Urinary bladder (tissue), 4 donors: ENCODE measurements at places on chromosomes 3 and 15. TPM values are rescaled to one million over a fixed set of nuclear protein-coding genes. Genes with fewer than 3 reads are reported as not detected.

The MYL3 gene
- total RNA-seq, result 19.8 TPM

The DVL3 gene
- 25.2 TPM for total RNA-seq

The TMEM207 gene
- total RNA-seq, result not detected

The ZNF80 gene
- total RNA-seq, result not detected

The TJP1 gene
- total RNA-seq, result 149 TPM

The STAB1 gene
- total RNA-seq, result 73.5 TPM

The VPS18 gene
- total RNA-seq, result 15.1 TPM

The CCDC54 gene
- total RNA-seq, result not detected

The ACSBG1 gene
- total RNA-seq, result 1.1 TPM

The ADGRG7 gene
- 0.11 TPM for total RNA-seq

The CHL1 gene
- 47.3 TPM for total RNA-seq

The TTLL13 gene
- not detected for total RNA-seq

The COL6A5 gene
- 6.1 TPM for total RNA-seq

The SPINT1 gene
- 31.4 TPM for total RNA-seq

The ARL6 gene
- 26.8 TPM for total RNA-seq

The VEPH1 gene
- total RNA-seq, result 0.74 TPM

The FAM98B gene
- 39.4 TPM for total RNA-seq

The SKIC8 gene
- 66.2 TPM for total RNA-seq

The HTR3D gene
- not detected for total RNA-seq

The IL17RD gene
- 33.4 TPM for total RNA-seq

The MEIS2 gene
- 163 TPM for total RNA-seq

The GCSAM gene
- total RNA-seq, result 1.7 TPM

The TRPM7 gene
- total RNA-seq, result 126 TPM

The ONECUT1 gene
- 0.63 TPM for total RNA-seq

The ZCWPW2 gene
- total RNA-seq, result 4.6 TPM

The MRPL46 gene
- total RNA-seq, result 17.7 TPM

The KIAA1143 gene
- 43.0 TPM for total RNA-seq

The TMC3 gene
- total RNA-seq, result 0.95 TPM

The CCR8 gene
- total RNA-seq, result not detected

The SIDT1 gene
- total RNA-seq, result 25.7 TPM

The SLCO3A1 gene
- 4.4 TPM for total RNA-seq

The PDCD6IP gene
- 250 TPM for total RNA-seq

The KLF15 gene
- 1.6 TPM for total RNA-seq

The ITIH3 gene
- 1.4 TPM for total RNA-seq

The CYP1A1 gene
- total RNA-seq, result 0.26 TPM

The NLGN1 gene
- total RNA-seq, result 51.8 TPM

The HDAC11 gene
- 7.4 TPM for total RNA-seq

The IGSF11 gene
- 3.5 TPM for total RNA-seq

The AMT gene
- 6.7 TPM for total RNA-seq

The ZIC1 gene
- total RNA-seq, result not detected

The CPB1 gene
- total RNA-seq, result not detected
